ENCODE measurements at places on chromosomes 12 and 14.
A peak's percentile ranks its signal among the peaks of the same experiment; 100 is the strongest.

DNA sequence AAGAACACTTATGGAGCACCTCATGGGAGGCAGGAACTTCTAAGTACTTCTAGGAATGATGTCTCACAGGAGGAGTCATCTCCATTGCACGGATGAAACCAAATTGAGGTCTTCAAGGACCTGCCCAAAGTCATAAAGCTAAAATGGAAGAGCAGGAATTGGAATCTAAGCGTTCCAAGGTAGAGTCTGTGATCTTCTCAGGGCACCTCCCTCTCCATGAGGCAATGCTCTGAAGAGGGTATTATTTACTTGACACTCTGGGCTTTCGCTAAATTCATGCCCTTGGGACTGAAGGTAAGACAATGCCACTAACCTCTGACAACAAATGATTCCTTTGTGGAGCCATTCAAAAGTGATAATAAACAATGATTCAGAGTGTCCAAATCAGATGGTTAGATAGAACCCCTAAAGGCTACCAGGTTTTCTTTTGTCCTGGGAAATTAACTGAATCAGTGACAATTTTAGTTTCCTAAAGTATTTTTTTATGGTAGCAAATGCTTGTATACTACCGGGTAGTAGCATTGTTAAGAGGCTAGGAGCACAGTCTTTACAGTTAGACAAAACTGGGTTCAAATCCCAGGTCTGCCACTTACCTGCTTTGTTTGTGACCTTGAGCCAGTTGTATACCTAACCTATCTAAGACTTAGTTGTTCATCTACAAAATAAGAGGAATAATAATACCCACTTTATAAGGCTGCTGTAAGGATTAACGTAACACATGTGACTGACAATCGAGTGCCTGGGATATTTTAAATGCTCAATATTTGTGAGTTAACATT, 12.3 kb downstream of the HMGA2 start:
- no peak for DNase-seq

GRCh38 chr14:53953828-53954550, 2.6 kb downstream of the BMP4 start:
- no peak for DNase-seq

- DNase-seq: no peak
These were observed 66.4 kb downstream of the PAWR start for GRCh38 chr12:79624378-79624777.

DNA sequence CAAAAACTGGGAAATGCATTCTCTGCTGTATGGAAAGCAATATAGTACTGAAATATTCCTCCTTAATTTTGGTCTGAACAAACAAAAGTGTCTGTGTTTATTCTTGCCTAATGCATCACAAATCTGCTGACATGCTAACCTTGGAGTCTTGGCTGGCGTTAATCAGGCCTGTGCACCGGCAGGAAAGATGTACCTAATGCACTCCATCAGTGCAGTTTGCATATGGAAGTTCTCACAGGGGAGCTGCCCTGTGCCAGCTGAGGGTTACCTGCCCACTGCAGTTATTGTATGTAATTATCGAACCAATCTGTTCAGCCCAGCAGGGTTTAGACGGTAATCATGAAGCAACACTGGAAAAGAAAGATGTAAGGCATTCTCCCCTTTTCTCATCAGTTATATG, 76.9 kb downstream of the VRK1 start:
- no peak for DNase-seq

- DNase-seq: no peak
These were observed 186.2 kb downstream of the NRXN3 start for GRCh38 chr14:78356391-78356790.

DNA sequence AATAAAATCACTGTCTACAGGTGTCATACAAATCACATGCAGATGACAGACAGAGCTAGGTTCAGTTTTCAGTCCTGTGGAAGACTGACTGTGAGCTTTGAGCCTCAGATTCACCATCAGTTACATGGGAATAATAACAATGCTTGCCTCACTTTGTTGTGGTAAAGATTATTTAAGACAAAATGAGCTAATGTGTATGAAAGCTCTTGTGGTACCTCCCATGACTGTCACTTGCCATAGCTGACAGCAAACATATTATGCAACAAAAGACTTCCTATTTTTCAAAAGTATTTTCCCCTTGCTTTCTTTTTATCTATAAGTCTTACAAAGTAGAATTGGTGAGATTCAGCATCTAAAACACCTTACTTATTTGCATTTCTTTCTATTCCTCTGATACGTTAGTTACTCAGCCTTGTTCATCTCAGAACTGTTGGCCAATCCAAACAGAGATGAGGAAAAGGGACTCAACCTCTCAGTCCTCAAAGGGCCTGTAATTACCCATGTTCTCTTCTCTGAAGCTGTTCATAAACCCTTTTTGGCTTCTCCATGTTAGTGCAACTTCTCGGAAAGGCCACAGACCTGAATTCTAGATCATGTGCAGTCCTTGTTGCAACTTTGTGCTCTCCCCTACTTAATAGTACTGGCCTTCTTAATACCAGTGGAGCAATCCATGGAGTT, 8.8 kb upstream of the DDHD1 start:
- DNase-seq: no peak

- DNase-seq: peak; percentile 91
These were observed 3.3 kb upstream of the CIPC start for GRCh38 chr14:77094672-77095284.

DNA sequence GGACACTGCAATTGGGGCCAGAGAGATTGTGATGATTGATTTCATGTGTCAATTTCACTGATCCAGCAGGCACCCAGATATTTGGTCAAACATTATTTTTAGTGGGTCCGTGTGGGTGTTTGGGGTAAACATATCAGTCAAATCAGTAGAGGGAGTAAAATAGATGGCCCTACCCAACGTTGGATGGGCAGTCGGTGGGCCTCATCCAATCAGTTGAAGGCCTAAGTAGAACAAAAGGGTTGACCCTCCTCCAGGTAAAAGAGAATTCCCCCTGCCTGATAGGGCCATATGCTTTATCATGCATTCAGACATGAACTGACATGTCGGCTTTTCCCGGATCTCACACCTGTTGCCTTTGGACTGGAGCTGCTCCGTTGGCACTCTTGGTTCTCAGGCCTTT, 195.1 kb upstream of the CAND1 start:
- DNase-seq: no peak

DNA sequence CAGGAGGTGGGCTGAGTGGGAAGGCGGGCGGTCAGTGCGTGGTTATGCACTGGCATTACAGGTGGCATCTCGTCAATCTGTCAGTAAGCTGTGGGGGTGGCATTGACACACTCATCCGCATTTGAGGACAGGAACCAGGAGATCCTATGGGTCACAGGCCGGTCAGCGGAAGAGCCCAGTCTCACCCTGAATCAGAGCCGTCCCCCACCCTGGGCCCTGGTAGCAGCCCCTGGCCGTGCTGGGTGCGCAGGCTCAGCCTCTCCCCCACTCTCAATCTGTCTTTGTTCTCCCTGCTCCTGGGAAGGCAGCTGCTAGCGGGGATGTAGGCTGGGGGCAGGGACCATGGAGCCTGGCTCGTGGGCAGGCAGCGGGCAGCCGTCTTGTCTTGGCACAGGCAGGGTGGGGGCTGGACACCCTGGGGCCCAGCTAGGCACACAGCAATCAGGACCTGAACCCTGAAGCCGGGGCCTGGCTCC, 5.1 kb downstream of the INF2 start:
- DNase-seq: no peak

DNA sequence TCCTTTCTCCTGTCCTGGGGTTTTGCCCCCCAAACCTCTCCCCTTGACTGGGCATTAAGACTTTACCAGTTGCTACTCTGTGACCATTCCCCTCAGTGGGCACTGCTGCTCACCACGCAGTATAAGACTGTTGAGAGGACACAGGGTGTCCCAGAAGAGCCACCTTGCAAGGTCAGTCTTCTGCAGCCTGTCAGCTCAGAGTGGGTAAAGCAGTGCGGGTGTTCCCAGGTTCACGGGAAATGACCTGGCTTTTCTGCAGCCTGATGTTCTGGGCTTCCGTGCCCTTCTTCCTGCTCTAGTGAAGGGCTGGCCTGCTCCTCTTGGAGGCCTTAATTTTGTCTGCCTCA, 34.2 kb downstream of the KCNA1 start:
- DNase-seq: no peak

DNA sequence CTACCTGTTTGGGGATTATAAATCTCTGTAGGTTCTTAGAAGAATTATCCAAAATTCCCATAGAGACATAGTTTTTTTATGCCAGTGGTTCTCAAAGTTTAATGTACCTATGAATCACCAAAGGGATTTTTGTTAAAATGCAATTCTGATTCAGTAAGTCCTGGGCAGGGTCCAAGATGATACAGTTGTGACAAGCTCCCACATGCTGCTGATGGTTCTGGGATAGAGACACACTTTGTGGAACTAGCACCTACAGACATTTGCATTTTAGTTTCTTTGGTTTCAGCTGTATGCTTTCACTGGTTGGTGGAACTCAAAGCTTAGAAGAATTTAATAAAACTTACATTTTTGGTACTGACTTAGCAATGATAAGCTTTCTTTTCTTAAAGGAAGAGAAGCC, 80.4 kb downstream of the PTCSC3 start:
- DNase-seq: no peak

GRCh38 chr12:25896981-25897380, 61.5 kb upstream of the RASSF8 start:
- no peak for DNase-seq

DNA sequence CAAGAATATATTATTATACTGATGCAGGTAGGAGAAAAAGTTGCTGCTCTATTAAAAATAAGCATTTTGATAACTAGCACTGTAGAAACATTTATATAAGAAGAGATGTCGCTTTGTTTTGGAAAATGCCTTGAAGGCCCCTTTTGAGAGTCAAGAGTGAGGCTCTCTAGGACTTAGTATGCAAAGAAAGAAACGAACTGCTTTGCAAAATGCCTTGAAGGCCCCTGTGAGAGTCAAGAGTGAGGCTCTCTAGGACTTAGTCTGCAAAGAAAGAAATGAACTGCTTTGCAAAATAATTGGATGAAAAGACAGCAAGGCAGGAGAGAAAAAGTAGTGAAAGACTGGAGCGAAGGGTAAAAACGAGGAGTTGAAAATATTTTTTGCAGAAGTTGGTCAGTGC, 65.9 kb downstream of the AVPR1A start:
- no peak for DNase-seq

DNA sequence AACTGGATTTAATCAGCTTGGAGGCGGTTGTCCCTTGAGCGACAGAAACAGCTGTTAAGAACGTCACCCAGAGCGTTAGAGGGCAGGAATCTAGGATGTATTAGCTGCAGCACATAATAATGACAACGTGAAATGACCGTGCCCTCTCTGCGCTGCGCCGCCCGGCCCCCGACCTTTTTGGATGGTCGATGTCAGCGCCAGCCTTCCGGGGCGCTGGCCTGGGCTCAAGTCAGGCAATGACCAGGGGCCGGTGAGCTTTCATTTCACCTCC, 427 bp upstream of the TMEM120B start:
- DNase-seq: peak; percentile 62

DNA sequence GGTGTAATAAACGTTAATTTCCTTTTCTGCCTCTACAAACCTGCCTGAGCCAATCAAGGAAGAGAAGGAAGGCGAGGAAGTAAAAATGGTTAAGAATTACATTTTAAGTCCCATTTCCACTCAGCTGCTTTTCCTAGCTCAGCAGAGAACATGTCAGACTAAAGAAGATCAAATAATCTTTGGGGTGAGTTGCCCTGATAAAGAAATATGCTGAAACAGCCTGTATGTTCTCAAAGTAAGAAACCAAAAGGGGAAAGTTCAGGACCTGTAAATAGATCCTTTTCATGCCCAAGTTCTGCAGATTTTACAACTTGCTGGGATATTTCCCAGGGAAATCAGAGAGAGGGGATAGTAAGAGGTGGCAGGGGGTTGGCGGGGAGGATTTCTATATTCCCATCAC, 55.5 kb downstream of the PHLDA1 start:
- no peak for DNase-seq

DNA sequence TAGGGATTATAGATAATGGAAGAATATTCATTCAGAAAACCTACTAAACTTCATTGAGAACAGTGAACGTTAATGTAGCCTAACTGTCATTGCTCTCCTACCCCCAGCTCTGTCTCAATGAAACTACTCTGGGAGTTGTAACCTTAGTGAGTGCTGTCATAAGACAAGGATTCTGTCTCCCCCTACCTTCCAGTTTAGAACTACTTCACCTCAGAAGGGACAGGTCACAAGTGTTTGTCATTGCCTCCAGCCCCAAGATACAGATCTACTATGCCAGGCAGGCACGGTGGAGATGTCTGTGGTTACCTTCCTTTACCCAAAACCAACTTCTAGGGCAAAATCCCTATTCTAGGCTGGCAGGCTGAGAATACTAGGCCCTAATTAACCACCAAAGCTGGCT, 833.1 kb upstream of the SEL1L start:
- peak; percentile 5 for DNase-seq

GRCh38 chr12:89352492-89353187, at the start of gene DUSP6:
DUSP6 (minus strand) TSS chr12:89352501; CDS start chr12:89352039, 462 bp downstream.
- no peak for DNase-seq

DNA sequence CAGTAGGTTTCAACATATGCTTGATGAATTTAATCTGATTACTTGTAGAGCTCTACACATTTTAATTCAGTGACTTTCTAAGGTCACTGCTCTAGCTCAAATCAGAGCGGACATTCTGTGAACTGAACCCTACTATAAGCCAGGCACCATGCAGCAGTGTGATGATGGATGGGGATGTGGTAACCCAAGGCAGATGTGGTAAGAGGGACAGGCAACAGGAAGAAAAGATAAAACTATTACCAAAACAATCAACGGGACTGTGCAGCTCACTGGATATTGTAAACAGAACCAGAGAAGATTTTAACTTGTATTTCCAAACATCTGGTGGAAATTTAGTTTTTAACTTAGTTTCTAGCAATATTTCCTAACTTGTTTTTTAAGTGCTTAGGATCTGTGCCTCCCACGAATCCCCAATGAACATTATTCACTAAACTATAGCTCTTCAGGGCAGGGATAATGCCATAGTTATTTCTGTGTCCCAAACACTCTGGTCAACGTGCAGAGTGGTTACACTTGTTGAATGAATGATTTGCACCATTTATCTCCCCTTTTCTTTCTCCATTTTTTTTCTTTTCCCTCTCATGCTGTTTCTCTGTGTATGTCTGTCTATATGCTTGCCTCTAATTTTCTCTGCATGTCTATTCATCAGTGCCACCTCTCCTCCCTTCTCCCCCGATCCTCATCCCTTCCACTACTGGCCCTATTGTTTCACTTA, 3.0 kb downstream of the ERO1A start:
- no peak for DNase-seq

- no peak for DNase-seq
These were observed 27.7 kb downstream of the FBLN5 start for GRCh38 chr14:91919814-91920213.

DNA sequence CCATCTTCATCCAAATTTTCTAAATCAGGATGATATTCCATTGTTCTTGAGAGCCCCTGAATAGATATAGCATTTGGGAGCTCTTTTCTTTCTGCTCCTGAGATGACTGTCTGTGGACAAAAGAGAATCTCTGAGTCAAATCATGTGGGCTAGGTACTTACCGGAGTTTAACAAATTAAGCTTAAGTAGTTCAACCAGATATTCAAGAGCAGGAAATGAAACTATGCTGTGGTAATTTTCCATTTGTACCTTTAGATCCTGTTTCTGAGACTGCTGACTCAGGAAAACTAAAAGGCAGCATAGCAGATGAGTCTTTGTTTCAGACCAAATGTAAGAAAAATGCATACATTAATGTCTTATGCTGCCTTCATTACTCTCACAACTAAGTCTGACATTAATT, at the start of gene CLEC7A:
Gene CLEC7A (minus strand): TSS at position 158 of the 400 bp plus-strand sequence. CDS start 117 bp downstream, at position 41.
- DNase-seq: peak; percentile 64

- DNase-seq: no peak
These were observed 71.6 kb downstream of the ITPK1 start for GRCh38 chr14:93044121-93044520.

All from NAMALWA (cell line).